ENCODE measurements at places on chromosomes 6 and 20. TPM values are rescaled to one million over a fixed set of nuclear protein-coding genes. Genes with fewer than 3 reads are reported as not detected.
A peak's percentile ranks its signal among the peaks of the same experiment; 100 is the strongest.

GRCh38 chr20:63767456-63767855 lies 27.9 kb downstream of the SLC2A4RG start:
- no peak for DNase-seq

Gene CCDC167
- total RNA-seq = 29.7 TPM

Gene CST9
- not detected for total RNA-seq

DNA sequence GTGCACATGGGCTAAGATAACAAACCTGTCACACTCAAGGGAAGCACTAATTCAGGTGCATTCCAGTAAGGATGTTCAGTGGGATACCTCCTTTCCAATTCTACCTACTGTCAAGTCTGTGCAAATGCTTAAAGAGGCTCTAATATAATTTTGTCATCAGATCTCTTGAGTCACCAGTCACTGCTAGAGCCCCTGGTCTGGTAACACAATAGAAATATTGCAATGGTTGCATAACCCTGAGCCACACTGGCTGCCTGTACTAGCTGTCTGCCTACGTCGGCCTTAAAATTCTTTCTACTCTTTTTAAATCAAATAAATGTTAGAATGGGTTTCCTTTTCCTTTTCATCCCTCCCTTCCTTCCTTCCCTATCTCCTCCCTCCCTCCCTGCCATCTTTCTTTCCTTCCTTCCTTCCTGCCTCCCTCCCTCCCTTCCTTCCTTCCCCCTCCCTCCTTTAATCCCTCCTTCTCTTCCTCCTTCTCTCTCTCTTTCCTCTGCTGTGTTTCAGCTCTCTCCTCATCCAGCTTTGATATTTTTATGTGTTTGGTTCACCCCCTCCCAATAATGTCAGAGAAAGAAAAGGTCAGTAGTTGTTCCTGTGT lies 28.1 kb upstream of the OLIG3 start:
- peak; percentile 4 for DNase-seq

- DNase-seq = no peak
These were observed 106.0 kb downstream of the SYCP2 start for GRCh38 chr20:59827138-59828056.

DNA sequence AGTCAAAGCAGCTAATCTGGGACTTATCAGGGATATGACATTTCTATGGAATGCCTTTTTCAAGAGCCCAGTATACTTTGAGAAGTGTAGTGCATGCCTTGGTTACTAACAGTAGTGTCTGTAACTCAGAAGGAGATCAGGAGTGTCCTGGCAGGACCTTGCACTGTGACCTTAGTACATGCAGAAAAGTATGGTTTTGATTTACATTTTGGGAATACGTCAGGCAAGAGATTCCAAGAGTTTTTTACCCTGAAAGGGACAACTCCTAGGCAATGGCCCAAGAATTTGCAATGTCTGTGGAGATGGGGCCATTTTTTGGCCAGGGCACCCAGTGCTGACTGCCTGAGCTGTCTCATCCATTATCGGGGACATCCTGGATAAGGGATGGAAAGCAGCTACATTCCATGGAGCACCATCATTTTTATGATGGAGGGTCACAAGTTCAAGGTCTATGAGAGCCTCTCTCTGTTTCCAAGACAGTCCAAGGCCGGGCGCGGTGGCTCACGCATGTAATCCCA lies 80.2 kb downstream of the FAM50B start:
- no peak for DNase-seq

Gene ITPR3
- total RNA-seq = 66.6 TPM

Gene FNDC1
- total RNA-seq = not detected

Gene TGM2
- 5.5 TPM for total RNA-seq

DNA sequence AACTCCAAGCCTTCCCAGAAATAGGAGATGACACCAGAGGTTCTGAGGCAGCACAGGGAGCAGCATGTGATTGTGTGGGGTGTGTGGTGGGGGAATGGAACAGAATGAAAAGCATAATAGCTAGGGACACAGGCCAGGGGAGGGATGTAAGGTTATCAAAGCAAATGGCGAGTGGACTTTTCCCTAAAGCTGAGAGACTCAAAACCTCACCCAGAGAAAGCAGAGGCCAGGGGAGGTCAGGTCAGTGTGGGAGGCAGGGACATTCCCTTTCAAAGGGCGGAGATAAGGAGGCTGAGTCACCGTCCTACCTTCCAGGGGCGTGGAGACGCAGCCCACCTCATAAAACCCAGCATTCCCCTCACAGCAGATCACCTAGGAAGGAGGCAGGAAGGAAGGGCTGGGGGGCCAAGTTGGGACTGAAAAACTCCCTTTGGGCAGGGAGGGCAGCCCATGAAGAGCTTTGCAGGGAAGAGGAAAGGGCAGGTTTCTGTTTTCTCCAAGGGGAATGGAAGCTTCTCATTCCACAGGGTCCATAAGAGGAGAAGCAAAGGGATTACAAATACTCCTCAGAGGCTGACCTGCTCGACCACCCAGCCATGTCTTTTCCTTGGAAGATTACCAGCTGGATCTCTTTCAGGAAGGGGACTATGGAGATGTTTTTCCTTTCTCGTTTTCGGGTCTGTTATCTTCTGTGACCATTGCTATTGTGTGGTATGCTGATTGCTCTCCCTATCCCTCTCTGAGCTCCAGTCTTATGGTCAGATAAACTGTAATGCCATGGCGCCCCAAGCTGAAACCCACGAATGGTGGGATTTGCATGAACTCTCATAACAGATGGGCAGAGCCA lies 9.6 kb upstream of the LY6G5C start:
- no peak for DNase-seq

GRCh38 chr6:18121580-18122127 lies 823 bp downstream of the NHLRC1 start:
- no peak for DNase-seq

DNA sequence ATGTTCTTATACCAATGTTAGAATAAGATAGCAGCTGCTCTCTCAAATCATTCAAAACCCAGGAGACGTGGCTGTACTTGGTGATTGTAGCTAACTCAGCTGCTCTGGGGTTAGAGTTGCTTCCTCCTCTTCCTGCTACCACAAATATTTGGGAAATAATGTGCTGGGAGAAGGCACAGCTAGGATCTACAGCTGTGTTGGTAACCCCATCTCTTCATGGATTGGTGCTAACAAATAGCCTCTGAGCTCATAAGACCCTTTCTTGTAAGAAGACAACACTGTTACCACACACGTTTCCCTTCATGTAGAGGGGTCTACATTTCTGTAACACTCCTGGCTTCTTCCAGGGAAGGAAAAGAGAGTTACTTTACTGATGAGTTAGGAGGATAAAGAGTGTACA lies 911.0 kb upstream of the CITED2 start:
- no peak for DNase-seq

Gene KCNG1
- 91.1 TPM for total RNA-seq

DNA sequence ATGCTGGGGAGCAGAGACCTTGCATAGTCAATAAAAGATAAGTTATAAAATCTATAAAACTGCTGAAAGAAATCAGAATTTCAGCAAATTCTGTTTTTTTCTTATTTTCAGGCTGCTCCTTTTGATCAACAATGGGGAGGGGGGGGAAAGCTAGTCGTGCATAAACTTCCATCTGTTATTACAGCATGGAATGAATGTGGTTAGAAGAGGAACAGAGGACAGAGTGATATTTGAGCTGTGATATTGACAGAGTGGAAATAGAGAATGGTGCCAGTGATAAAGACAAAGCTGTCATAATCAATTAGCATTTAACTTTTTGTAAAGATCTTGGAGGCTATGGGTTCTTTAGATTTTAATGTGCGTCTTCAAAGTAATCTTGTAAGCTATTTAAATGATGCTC lies 43.4 kb upstream of the QKI start:
- no peak for DNase-seq

GRCh38 chr20:62885896-62886708 lies 24.5 kb upstream of the TCFL5 start:
- no peak for DNase-seq

- DNase-seq = no peak
These were observed 585 bp downstream of the PIM1 start for GRCh38 chr6:37170273-37171200.

DNA sequence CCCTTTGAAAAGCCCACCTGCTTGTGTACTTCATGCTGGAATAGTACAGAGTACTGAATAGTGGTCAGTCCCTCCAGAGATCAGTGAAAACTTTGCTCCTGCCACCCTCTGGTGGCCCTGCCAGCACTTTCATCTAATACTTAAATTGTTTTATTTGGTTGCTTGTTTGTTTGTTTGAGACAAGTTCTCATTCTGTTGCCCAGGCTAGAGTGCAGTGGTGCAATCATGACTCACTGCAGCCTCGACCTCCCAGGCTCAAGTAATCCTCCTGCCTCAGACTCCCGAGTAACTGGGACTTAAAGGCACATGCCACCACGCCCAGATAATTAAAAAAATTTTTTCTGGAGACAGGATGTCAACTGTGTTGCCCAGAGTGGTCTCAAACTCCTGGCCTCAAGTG lies 9.1 kb downstream of the FAM83D start:
- DNase-seq = peak; percentile 30

Gene TIAM2
- total RNA-seq = 2.4 TPM

- DNase-seq = no peak
These were observed 4.0 kb downstream of the SLC52A3 start for GRCh38 chr20:764255-764654.

All from bronchial epithelial cell (primary cell).